ENCODE measurements at places on chromosomes 13 and 19.

GRCh38 chr13:30346789-30347167, 39.4 kb upstream of the KATNAL1 start:
- DNase-seq, result no peak

DNA sequence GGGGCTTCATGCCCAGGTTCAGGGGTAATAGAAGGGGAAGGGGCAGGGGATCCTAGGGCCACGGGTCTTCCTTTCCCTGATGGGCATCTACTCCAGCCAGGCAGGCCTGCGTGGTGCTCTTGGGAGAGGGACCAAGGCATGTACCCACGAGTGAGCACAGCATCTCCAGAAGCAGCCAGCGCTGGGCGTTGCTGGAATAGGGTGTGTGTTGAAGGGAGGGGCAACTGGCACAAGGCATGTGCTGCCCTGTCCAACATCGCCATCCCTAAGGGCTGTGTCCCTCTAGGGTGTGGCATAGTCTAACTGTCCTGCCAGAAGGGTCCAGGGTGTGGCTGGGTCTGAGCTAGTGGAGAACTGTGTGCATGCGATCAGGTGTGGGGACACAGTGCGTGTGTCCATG, 2.9 kb downstream of the NOTCH3 start:
- DNase-seq, result no peak

- no peak for DNase-seq
These were observed 187.0 kb upstream of the EDNRB start for GRCh38 chr13:78105656-78106055.

DNA sequence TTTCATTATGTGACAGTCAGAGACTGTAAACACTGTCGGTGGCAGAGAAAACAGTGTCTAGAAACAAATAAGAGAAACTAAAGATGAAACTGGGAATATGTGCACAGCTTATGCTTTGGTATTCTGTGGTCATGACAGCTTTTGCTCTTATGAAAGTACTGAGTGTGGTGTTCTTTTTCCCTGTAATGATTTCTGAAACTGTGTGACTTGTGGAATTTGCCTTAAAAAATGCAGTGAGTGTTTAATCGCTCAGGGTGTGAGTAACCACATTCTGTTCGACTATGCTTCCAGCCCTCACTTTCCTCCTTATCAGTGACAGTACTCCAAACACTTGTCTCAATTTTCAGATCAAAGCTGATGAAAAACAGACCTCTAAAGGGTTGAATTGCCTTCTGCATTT, 66.9 kb upstream of the DIAPH3 start:
- DNase-seq, result no peak
